ENCODE measurements at places on chromosomes 7 and 10.

- no peak for DNase-seq
These were observed 324.8 kb upstream of the GLI3 start for GRCh38 chr7:42561797-42562196.

DNA sequence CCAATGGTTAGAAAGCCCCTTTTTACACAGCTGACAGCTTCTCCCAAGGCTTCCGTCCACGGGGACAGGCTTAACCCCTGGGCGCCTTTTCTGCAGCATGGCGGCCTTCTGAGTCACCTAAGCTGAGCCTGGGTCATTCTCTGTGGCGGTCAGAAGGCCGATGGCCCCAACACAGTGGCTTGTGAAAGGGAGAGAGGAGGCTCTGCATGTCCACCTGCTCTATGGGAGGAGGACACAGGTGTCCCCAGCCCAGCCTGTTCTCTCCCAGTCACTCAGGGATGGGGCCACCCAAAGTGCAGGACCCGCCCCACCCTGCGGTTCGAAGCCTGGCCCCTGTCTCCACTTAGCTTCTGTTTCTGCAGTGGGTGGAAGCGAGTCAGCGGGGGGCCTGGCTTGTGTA lies 20.4 kb upstream of the TTYH3 start:
- DNase-seq, result no peak

DNA sequence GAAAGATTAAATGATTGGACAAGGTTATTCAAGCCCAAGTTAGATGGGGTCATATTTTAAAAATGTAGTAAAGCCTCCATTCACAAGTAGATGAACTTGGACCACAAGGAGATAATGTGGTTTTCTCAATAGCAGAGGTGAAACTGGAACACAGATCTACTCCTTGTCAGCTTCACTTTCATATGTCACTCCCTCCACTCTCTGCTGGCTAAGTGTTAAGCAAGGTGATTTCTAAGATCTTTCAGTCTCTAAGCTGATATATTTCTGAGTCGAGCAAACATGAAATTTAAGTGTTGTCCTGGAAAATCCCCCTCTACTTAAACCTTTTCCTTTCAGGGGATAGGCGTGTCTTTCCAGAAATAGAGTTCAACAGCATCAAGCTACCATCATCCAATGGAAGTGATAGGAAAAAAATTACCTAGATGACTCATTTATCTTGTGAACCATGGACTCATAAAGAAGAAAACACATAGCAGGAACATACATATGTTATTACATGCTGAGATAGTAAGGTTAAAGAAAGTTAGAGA lies 275.0 kb downstream of the PTEN start:
- no peak for DNase-seq

DNA sequence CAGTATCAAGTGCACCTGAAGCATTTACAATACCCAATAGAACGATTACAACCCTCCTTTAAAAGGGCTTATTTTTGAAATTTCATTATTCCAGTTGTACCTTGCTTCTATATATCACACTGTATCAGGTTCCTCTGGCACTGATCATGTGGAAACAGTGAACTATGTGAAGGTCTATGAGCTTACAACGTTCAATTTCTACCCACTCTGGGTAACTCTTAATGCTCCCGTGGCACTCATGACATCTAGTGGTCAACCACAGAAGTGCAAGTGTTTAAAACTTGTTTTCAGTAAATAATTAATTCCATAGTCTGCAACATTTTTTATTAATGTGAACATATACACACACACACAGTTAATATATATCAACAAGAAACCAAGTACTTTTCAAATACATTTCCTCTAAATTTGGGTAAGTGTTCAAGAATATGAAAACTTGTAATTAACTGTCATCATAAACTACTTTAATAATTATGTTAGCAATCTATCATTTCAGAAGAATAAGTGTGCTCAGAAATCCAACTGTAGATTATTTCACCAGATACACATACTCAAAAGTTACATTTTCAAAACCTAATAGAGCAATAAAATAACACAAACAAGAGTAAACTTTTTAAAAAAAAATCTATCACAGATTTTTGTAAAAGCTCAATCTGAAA lies 61.0 kb downstream of the MPP7 start:
- peak; percentile 12 for DNase-seq

DNA sequence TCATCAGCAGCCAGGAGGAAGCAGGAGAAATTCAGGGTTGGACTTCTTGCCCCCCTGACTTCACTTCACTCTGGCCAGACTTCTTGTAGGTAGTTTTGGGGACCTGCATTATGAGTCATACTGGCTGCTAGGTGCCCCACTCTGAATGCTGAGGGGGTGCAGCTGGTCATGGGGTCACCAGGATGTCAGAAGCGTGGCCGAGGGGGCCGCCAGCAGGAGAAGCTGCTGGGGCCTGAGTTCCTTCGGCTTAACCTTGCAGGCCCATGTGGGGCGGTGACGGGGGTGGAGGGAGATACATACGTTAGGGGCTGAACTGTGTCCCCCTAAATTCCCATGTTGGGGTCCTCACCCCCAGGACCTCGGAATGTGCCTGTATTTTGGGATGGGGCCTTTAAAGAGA lies 18.2 kb downstream of the UNCX start:
- no peak for DNase-seq

- DNase-seq, result no peak
These were observed 729 bp downstream of the HOGA1 start for GRCh38 chr10:97584798-97585438.

GRCh38 chr10:72292223-72292691 lies 18.5 kb downstream of the DDIT4 start:
- DNase-seq, result peak; percentile 64

Data from T-helper 2 cell (primary cell).